Tibial artery (tissue), 4 donors: ENCODE measurements at places on chromosomes 2 and 18.

- DNase-seq, result no peak
These were observed 59.9 kb upstream of the SPAG16 start for GRCh38 chr2:213224366-213224765.

DNA sequence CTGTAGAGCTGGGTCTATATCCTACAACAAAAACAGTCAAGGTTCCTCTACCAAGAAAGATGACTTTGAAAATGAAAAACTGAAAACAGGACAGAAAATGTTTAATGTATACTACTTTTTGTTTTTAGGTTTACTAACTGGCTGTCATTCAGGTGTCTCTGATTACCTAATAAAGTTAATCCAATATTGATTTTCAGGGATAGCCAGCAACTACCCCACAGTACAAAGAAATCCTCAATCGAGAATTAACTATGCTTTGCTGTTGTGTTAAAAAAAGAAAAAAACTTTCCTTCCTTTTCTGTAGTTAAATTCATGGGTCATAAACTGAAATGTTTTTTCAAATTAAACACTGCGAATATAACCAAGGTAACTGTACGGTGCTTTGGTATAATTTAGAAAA, 45.8 kb downstream of the TTR start:
- DNase-seq, result no peak

- no peak for DNase-seq
These were observed 26.9 kb downstream of the LOXHD1 start for GRCh38 chr18:46630160-46630559.

DNA sequence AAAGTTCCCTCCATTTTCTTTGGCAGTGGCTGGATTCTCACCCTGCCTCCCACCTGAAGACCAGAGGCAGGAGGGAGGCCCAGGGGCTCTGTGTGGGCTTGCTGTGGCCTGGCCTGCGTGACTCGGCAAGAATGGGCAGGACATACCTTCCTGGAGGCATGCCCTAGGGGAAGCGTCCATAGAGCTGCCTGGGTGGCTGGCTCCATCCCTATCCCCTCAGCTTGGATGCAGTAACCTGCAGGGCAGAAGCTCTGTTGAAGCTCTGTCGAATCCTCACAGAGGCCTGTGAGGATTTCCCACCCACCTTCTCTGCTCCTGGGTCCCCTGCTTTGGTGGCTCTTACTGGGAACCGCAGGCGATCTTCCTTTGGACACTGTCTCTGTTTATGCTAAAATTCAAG, 1.3 kb upstream of the PRSS56 start:
- DNase-seq, result no peak

GRCh38 chr2:38038682-38039081, 37.3 kb downstream of the CYP1B1 start:
- DNase-seq, result no peak

- DNase-seq, result no peak
These were observed 355.3 kb downstream of the INSIG2 start for GRCh38 chr2:118443596-118443995.

DNA sequence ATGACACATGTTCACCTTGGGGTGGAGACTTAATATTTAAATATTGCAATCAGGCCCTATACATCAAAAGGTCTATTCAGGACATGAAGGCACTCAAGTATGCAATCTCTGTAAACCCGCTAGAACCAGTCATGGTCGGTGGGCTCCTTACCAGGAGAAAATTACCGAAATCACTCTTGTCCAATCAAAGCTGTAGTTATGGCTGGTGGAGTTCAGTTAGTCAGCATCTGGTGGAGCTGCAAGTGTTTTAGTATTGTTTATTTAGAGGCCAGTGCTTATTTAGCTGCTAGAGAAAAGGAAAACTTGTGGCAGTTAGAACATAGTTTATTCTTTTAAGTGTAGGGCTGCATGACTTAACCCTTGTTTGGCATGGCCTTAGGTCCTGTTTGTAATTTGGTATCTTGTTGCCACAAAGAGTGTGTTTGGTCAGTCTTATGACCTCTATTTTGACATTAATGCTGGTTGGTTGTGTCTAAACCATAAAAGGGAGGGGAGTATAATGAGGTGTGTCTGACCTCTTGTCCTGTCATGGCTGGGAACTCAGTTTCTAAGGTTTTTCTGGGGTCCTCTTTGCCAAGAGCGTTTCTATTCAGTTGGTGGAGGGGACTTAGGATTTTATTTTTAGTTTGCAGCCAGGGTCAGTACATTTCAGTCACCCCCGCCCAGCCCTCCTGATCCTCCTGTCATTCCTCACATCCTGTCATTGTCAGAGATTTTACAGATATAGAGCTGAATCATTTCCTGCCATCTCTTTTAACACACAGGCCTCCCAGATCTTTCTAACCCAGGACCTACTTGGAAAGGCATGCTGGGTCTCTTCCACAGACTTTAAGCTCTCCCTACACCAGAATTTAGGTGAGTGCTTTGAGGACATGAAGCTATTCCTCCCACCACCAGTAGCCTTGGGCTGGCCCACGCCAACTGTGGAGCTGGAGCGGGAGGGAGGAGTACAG, 108.1 kb downstream of the XRCC5 start:
- no peak for DNase-seq

- no peak for DNase-seq
These were observed 21.8 kb downstream of the COL6A3 start for GRCh38 chr2:237392186-237392585.

- DNase-seq, result no peak
These were observed 237.2 kb downstream of the RNF152 start for GRCh38 chr18:61655630-61656029.

DNA sequence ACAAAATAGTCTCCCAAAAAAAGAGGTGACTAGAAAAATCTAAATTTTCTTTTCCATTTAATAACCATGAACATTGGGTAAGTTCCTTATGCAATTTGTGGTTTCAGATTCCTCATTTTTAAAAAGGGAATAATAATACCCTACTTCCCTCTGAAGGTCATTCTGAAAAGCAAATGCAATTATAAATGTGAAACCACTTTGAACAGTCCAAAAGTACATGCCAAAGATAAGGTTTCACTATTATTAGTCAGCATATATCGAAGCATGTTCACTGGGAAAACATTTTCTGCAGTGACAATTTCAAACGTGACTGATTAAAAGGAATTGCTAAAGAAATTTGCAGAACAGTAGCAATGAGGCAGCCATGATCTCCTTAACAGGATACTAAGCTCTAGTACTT, 100.1 kb upstream of the RNF152 start:
- no peak for DNase-seq

- no peak for DNase-seq
These were observed 53.6 kb upstream of the HNMT start for GRCh38 chr2:137910641-137911040.

- DNase-seq, result no peak
These were observed 45.4 kb downstream of the LCT start for GRCh38 chr2:135791418-135792190.

- no peak for DNase-seq
These were observed 65.8 kb upstream of the SALL3 start for GRCh38 chr18:78913830-78914231.

- DNase-seq, result no peak
These were observed 148.9 kb downstream of the DTNB start for GRCh38 chr2:25524507-25524906.

GRCh38 chr2:104825124-104825865, 28.6 kb upstream of the POU3F3 start:
- DNase-seq, result no peak

GRCh38 chr2:14717131-14717530, 84.6 kb downstream of the LRATD1 start:
- no peak for DNase-seq

- no peak for DNase-seq
These were observed 61.8 kb downstream of the CRACDL start for GRCh38 chr2:98874186-98874689.

DNA sequence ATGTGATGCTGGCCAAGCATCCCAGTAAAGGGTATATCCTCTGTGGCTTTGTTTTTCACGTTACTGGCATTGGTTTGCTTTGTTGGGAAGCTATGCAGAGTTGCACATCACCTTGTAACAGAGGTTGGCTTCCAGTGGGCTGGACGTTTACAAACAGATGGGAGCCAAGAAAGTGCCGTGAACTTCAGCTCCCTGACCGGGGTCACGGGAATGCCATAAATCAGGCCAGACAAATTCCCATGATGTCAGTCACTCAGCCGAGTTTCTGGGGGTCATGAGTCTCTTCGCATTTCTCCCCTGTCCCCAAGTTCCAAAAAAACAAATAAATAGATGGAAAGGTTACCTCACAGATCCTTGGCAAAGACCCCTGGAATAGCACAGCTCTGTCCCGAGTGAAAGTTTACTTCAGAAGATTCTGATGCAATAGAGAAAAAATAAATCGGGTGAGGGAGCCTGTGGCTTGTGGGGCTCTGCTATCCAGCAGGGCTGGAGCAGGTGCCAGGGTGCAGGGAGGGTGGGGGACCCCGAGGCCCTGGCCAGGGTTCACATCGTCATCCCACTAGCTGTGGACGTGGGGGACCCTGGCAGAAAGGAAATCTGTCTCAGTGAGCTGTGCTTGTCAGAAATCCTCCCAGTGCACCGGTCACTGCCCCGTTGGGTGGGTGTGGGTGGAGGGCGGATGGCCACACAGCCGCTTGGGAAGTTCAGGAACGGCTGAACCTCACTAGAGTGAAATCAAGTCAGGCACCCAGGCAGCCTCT, 27.8 kb downstream of the TWIST2 start:
- DNase-seq, result peak; percentile 70

- no peak for DNase-seq
These were observed 438.4 kb upstream of the SPRED2 start for GRCh38 chr2:65870826-65871225.

- no peak for DNase-seq
These were observed 58.9 kb downstream of the ROCK2 start for GRCh38 chr2:11285499-11285898.

DNA sequence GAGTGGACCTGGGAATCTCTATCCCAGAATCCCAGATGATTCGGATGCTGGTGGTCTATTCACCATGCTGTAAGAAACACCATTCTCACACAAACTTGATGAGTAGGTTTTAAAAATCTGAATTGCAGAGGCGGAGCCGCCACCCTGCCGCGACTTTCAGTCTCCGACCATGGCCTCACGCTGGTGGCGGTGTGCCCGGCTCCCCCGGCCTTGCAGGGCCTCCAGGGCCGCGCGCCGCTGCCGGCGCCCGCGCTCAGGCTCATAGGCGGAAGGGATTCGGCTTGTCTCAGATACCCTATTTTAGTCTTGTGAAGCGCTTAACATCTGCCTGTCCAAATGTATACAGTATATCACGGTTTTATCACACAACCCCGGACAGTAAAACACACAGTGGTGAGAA, 2.6 kb upstream of the PPM1B start:
- no peak for DNase-seq

GRCh38 chr2:43131890-43132682, 94.3 kb downstream of the ZFP36L2 start:
- no peak for DNase-seq

DNA sequence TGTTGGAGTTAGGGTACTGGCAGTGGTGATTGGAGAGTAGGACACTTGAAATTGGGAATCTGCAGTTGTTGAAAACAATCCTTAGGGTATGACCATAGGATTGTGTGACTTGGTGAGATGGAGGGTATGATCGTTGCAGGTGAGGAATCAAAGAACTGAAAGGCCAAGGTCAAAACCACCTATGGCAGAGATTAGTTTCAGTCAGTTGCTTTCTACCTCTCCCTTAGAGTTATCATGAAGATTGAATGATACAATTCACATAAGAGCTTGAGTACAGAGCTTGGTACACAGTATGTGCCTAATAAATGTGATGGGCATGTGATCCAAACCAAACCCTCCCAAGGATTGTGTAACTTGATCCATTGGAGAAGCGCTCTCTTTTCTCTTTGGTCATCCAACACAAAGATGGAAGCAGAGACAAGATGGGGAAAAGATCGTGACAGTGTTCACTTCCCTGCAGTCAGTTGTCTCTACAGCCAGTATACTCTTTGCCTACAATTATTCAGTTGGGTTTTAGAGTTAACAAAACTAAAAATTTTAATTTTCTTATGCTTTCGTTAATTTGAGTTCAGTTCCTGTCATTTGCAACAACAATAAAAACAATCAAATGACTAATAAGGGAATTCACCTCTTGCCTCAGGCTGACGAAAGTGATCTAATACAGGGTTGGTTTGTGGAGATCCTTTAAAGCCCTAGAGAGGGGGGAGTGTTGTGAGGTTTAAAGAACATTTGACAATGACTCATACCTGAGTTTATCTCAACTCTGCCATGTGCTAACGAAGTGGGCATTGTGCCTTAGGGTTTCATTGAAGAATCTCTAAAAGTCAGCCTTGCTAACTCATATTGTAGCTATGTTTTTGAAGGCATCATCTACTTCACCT, 14.8 kb upstream of the SMAD2 start:
- DNase-seq, result no peak

DNA sequence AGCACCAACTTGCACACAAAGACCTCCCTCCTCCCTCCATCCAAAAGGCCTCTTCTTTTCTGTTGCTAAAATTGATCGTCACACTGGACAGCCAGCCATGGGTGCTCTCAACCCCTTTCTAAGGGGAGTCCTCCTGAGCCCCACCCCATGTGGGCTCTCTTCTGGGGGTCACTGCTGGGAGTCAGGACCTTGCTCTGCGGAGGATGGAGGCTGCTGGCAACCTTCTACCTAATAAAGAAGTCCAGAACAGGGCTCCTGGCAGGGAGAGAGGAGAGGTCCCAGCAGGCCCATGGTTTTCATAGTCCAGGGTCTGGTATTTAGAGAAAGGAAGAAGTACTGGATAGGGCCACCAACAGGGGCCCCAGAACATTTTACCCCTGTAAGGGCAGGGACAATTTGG, 67.6 kb upstream of the OTOS start:
- no peak for DNase-seq

DNA sequence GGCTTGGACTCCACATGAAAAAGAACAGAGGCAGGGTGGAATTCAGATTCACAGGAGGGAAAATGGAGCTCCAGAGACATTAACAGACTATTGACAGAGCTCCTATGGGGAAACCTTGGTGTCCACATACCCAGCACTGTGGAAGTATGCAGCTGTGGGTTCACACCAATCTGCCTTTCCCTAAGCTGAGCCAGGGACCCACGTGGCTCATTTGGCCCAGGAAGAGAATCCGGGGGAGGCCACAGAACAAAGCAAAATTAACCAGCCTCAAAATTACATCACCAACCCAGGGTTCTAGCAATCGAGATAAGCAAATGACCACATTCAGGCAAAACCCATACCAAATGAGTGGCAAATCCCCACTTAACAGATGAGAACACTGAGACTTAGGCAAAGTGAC, 105.8 kb upstream of the TWIST2 start:
- DNase-seq, result no peak

- DNase-seq, result no peak
These were observed 347.5 kb downstream of the CELF4 start for GRCh38 chr18:37218022-37218590.

DNA sequence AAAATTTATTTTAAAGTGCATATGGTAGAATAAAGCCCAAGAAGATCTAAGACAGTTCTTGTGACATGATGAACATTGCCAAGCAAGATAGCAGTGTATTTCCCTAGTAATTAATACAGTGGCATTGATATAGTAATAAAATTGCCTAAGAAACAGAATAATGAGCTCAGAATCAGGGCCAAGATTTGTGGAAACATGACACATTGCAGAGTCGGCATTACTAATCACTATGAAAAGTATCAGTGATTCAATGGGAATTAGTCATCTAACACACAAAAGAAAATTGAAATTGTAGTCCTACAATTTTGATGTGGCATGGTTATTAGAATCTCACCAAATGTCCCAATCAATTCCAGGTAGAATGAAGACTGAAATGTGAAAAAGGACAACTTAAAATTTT, 243.0 kb upstream of the CYRIA start:
- no peak for DNase-seq

- DNase-seq, result no peak
These were observed 73.7 kb upstream of the PIK3C3 start for GRCh38 chr18:41881285-41881684.

GRCh38 chr18:23266717-23267446, 131.6 kb downstream of the CABLES1 start:
- DNase-seq, result no peak
